ENCODE measurements at places on chromosomes 6 and 20.

DNA sequence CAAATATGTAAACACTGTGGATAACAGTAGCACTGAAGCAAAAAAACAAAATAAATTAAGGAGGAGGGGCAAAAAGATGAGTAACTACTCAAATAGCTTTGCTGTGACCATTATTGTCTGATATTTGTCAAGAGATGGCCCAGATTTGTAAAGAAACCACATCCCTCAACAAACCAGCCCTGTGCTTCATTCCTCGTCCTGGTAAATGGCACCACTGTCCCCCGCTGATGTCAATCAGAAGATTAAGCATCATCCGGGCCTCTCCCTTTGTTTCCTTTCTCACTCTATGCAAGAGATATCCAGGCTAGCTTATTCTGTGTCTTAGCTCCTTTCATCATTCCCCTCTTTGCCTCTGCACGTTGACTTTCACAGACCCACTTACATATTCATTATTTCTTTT lies 259.0 kb downstream of the SYNE1 start:
- no peak for DNase-seq

- no peak for DNase-seq
Measured at GRCh38 chr6:40996591-40997233, 42.3 kb downstream of the UNC5CL start.

DNA sequence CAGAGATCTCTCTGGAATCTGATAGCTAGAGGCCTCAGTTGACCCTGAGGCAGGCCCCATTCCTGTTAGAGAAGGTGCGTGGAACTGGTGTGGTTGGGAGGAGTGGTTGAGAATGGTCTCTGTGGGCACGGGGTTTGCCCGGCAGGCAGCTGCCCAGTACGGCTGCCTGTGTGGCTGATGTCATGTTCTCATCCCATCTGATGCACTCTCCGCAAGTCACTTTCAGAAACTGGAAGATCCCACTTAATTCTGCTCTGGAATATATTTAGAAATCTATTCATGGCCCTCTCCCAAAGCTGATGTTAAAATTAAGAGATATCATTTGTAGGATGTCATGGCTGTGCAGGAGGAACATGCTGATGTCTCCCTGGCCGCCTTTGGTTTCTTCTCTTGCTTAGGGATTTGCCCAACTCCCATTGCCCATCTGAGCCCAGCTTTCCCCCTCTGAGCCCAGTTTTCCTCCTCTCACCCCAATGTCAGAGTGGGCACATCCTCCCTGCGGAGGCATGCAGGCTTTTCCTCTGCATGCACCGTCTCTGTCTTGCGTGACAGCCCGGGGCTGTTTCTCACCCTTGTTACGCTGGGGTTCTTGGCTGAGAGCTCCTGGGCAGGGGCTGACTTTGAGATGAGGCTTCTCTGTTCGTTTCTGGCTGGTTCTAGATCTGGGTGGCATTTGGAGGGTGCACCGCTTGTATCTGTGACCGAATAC lies 21.0 kb downstream of the PHACTR3 start:
- DNase-seq: no peak

DNA sequence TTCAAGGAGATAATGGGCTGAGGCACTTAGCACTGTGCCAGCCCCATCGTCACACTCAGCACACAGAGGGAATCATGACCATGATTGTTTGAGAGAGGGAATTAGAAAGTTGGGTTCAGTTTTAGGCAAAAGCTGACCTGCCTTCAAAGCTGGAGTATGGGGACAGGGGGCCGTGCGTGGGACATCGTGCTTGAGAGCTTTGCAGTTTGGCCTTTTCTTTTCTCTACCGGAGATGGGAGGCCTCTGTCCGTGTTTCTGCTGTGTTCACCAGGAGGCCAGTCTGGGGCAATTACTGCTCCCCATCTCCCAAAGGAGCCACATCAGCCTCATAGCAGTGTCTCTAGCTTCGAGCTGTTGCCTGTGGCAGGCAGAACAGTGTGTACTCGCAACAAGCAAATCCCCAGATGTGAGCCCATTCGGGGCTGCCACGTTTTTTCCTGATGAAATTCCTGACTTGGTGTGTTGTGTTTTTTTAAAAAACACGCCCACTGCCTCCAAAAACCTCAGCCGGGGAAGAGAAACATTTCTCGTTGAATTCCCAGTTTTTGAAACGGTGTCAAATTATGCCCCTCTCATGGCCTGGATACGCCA lies 20.2 kb downstream of the EYA2 start:
- DNase-seq: no peak

DNA sequence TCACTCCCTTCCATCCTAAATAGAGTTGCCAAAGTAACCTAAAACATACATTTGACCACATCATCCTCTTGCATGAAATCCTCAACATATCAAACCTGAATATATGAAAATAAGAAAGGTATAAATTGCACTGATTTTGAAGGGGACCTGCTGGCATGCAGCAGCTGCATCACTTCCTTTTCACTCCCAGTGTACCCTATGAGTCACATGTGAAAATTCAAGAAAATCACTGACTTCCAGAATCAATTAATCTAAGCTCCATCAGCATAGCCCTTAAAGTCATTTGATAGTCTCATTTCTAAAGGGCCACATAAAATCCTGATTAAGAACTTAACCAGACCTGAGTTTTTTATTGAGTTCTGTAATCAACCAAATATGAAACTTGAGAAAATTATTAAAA lies 24.3 kb downstream of the SNX14 start:
- DNase-seq: no peak

DNA sequence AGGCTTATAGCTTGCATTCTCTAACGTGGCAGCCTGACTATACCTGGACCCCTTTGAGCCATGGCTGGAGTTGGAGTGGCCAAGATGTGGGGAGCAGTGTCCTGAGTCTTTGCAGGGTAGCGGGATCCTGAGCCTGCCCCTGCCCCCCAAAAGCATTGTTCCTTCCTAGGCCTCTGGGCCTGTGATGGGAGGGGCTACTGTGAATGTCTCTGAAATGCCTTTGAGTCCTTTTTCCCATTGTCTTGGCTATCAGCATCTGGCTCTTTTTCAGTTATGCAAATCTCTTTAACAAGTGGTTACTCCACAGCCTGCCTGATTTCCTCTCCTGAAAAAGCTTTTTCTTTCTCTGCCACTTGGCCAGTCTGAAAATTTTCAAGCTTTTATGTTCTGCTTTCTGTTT lies 17.0 kb upstream of the PRL start:
- DNase-seq: no peak

- no peak for DNase-seq
Measured at GRCh38 chr20:48636301-48636700, 191.5 kb downstream of the PREX1 start.

DNA sequence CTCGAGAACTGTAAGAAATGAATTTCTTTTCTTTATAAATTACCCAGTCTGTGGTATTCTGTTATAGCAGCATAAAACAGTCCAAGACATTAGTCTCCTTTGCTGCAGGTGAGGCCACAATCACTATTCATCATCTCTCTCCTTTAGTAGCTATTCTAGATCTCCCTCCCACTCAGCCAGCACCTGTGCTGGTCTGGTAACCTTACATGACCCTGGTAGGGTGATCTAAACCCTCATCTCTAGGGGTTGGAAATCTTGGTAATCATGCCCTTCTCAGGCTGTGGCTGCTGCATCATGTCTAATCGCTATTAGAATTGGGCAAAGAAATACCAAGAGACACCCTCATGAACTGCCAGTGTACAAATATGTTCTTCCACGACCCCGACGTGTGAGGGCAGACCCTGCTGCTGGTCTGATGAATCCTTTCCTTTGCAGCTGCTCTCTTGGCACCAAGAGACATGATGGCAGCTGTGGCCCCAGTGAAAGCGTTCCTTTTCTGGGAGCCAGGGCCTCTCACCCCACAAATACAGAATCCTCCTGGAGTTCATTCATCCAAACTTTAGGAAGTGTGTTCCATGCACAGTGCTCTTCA lies 23.0 kb upstream of the IGF2R start:
- DNase-seq: no peak

GRCh38 chr6:15829156-15829555 lies 166.3 kb upstream of the DTNBP1 start:
- DNase-seq: no peak

DNA sequence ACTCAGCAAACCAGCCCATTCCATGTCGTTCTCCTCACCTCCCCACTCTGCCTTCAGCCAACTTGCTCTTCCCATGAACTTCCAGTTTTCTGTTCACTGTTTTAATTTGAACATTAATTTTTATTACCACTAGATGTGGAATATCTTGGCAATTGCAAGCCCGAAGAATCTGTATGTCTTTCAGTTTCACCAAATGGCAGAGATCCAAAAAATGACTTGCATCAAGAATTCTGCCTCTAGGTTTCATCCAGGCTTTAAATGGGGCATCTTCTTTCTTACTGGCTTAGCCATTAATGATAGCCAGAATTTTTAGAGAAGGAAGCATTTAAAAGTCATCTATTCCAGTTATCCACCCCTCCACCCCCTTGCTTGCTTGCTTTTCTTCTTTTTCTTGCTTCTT lies 39.0 kb downstream of the CAP2 start:
- no peak for DNase-seq

DNA sequence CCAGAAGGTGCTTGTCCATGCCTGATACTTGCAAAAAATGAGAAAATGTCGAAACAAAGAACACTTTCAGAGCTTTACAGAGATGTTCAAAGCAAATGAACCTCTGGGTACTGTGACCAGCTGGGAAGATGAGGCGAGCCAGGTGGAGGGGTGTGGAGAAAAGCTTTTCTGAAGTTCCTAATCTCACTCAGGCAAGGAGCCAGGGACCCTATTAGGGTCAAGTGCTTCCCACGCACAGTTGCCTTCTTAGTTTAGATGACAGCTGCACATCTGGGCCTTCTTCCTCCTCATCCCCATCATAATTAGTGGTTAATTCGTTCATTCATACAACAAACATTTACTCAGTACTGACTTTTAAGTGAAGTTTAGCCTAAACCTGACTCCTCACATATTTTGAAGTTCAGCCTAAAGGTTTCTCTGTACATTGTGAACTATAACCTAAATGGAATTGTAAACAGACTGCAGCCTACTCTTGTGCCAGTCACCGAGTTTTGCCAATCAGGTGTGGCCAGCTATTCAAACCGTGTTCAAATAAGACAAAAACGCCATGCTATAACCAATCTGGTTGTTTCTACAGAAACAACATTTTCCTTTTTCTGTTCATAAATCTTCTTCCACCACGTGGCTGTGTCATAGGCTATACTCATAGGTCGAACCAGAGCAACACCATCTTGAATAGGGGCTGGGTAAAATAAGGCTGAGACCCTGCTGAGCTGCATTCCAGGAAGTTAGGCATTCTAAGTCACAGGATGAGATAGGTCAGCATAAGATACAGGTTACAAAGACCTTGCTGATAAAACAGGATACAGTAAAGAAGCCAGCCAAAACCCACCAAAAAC lies 19.3 kb upstream of the AHCY start:
- DNase-seq: no peak

- no peak for DNase-seq
Measured at GRCh38 chr6:118902726-118903125, 8.8 kb downstream of the ASF1A start.

- DNase-seq: peak; percentile 57
Measured at GRCh38 chr6:111727802-111728201, 122.1 kb upstream of the TRAF3IP2 start.

- no peak for DNase-seq
Measured at GRCh38 chr6:10690651-10691445, 3.6 kb downstream of the C6orf52 start.

DNA sequence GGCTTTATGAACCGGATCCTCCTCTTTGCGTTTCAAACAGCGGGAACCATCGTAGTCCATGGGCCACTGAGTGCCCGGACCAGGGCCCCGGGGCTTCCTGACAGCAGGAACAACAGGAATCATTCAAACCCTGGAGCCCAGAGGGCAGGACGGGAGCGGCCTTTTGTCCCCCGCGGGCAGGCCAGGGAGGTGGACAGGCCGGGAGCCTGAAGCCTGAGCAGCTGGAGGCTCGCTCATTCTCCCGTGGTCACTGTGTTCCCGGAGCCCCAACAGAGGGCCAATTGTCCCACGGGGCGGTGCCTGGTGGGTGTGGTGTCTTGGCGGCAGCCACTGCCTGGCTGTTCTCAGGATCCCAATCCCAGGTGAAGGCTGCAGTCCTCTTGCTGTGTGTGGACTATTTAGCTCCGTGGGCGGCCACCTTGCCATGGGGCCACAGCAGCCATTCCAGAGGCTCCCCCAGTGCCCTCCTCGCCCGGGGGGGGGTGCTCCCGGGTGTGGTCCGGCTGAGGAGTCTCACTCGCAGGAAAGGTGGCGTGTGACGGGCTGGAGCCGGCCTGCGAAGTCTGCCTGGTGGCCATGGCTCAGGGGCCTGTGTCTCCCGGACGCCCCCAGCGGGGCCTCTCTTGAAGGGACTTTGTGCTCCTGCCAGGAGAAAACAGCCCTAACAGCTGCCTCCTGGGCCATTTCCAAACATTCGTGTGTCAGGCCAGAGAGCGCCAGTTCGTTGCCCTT lies 77.2 kb upstream of the BHLHE23 start:
- DNase-seq: no peak

- DNase-seq: no peak
Measured at GRCh38 chr20:61487997-61488371, 235.9 kb downstream of the CDH4 start.

GRCh38 chr6:108707328-108707976 lies 140.8 kb upstream of the ARMC2 start:
- DNase-seq: no peak

GRCh38 chr6:75997696-75998095 lies 74.8 kb downstream of the IMPG1 start:
- DNase-seq: no peak

All from hematopoietic multipotent progenitor cell treated with erythropoietin and hydrocortisone succinate and interleukin-3 and kit ligand, for 6 days (in vitro differentiated cells).